ENCODE measurements at places on chromosomes 11 and 22.

DNA sequence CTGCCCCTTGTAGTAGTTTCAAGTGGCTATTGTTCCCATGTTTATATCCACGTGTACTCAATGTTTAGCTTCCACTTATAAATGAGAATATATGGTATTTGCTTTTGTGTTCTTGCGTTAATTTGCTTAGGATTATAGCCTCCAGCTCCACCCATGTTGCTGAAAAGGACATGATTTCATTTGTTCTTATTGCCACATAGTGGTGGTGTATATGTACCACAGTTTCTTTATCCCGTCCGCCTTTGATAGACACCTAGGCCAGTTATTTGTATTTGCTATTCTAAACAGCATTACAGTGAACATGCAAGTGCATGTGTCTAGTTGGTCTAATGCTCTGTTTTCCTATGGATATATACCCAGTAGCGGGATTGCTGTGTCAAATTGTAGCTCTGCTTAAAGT, 6.8 kb downstream of the OR51B2 start:
- no peak for DNase-seq

DNA sequence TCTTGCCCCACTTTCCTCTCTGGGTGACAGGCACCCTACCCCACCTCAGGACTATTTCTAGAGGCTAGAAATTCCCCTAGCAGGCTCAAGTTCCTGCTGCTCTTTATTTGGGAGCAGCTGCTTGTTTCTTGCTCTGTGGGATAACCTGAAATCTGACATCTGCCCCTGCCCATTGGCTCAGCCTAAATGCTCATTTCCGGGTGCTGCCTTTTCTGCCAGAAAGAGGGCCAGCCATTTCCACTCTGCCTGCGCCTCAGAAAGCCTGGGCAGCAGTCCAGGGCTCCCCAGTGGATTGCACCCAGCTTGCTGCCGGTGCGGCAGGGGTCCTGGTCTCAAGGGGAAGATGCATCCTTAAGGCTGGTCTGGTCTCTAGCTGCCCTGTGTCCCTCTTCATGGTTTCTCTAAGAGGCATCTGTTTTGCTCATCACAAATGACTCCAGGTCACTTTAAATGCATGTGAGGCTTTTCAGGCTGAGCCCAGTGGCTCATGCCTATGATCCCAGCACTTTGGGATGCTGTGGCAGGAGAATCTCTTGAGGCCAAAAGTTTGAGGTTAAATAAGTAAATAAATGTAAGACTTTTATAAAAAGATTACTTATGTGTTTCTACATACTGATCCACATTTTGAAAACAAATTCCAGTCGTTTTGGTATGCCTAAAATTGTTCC, 10.3 kb upstream of the PNPLA5 start:
- DNase-seq: no peak

DNA sequence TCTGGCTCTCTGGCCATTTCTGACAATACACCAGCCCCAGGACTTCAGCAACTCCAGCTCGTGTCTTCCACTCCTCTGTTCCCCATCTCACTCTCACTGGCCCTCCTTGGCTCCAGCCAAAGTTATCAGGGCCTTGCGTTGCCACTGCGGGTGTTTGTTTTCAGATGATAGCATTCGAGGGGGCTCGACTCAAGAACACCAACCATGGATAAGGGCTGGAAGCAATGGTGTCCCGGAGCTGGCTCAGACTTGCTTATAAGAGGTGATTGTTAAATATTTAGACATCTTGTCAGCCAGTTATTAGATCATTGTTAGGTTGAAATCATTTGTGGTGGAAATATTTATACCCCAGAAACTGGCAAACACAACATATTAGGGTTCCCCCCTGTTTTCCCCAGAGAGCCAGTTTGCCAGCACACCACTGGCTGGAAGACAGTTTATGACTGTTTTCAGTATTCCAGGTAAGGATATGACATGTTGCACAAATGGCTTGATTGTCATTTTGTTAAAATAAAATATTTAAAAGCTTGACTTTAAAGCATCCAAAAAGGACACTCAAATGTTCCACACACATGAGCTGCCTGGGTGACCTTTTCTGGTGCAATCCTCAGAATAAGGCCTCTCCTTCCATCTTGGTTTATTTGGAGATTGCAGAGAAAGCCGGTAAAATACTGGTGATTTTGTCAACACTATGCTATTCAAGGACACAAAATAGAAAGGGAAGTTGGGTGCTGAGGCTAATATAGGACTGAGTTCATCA, 98.3 kb downstream of the FBXO7 start:
- no peak for DNase-seq

DNA sequence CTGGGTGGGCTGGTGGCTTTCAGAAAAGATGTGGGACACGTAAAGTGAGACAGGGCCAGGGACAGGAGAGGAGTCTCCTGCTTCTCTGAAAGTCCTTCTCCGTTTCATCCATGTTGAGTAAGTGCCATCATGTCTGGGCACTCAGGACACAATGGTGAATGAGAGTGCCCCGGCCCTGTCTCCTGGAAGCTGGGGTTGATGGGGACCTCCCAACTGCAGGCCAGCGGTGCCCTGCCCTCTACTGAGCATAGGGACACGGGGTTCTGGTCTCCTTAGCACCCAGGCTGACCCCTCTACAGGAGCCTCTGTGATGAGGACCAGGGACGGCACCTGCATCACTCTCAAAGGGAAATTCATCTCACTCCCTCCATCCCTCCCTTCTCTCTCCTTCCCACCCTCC, 772.3 kb downstream of the BRD1 start:
- DNase-seq: no peak

- DNase-seq: no peak
These were observed 385.0 kb upstream of the DDI1 start for GRCh38 chr11:103651341-103651998.

GRCh38 chr11:73425108-73425507, 48.9 kb downstream of the RELT start:
- no peak for DNase-seq

- DNase-seq: no peak
These were observed 86.6 kb upstream of the LINC01488 start for GRCh38 chr11:69394869-69395246.

DNA sequence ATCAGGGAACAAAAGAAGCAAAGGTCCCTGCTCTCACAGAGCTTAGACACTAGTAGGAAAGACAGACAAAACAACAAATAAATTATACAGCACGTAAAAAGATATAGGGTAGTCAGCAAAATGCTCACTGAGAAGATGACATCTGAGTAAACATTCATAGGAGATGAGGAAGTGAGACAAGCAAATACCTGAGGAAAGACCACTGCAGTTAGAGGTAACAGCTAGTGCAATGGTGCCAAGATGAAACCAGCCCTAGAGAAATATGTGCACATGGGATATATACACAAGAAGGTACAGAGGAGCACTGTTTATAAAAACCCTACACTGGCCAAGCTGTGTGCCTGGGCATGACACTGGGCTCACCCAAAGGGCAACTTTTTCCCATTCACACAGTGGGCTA, 9.8 kb downstream of the CYP2R1 start:
- DNase-seq: no peak

DNA sequence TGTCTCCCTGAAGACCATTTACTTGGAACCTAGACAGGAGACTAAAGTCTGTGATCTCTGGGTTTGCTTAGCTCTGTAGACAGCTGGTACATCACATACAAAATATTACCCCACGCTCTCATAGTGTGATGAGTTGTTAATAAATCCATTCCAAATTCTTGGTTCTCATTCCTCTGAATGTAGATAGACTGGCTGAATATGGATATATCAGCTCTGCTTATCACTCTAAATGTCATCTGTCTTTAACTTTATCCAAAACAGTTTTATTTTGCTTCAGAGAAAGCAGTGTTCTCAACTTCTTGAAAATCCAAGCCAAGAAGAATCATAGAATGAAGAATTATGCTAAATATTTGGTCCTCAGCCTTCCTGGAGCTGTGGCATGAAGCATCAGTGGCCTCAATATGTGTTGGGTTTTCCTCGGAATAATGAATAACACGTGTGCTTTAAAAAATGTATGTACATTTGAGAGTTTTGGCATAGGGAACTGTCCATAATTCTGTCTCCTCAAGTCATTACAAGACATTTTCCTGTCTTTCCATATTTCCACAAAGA, 10.5 kb upstream of the LDLRAD3 start:
- no peak for DNase-seq

DNA sequence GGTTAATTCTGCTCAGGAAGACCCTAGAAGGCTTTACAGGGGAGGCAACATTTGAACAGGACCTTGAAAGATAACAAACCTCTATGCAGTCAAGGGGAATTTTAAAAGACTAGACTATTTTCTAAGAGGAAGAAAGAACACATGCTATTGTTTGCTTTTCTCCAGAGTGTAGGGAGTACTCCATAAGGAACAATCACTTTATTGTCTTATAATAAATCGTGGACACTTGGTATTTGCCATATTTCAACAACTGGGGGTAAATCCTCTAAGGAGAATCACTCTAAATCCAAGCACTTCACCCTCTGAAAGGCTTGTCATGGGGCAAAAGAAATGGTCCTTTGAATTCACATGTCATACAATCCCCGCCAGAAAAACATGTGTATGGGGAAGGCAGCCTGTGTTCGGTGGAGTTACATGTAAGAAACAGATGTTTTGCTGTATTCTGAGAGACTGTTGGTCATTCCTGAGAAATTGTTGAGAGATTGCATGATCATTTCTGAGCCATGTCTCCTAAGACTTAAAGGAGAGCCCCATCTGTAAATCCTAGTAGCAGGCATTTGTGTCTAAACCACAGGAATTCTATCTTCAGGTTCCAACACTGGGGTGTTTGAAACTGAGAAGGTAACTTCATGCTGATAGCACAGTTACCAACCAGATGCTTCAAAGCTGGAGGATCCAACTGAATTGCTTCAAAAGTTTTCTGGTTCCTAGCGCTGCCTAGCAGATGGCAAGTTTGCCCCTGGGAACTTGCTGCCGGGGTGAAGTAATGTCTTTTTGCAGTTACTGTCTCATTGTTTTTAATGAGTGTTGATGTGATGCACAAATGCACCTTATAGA, 66.8 kb downstream of the FZD4 start:
- DNase-seq: no peak

DNA sequence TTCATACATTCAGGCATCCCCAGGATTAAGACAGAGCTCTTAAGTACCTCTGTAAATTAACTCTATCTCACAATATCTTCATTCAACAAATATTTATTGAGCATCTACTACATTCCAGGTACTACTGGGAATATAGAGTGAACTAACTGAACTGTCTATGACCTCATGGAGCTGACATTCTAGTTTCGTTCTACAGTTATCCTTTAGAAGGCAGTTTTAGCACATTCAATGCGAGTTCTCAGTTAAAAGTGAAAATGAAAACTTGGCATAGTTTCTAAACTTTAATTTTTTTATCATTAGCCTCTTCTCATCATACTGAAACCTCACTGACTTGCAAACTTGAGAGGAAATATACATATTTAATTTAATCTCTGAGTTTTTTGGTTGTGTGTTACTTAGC, 10.7 kb upstream of the MS4A6E start:
- DNase-seq: no peak

DNA sequence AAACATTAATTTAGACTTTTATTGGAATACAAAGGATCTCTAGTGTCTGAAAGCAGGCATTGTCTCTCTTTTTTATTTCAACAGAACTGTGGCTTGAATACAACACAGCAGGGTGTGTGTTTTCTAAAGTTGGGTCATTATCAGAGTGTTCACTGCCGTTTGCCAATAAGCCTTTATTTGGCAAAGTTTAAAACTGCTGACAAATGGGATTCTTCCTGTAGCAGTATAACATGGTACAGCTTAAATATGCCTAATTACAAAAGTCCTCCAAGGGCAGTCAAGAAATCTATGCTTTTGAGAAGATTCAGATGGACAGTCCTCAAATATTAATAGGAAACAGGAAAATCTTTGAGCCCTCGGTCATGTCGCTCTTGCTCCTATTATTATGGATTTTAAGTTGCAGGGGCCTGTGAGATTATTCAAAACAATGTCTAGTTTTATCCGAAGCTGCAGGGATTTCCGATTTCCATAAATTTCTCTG, 199.9 kb downstream of the MAML2 start:
- no peak for DNase-seq

- no peak for DNase-seq
These were observed 51.9 kb upstream of the USP47 start for GRCh38 chr11:11789735-11790369.

DNA sequence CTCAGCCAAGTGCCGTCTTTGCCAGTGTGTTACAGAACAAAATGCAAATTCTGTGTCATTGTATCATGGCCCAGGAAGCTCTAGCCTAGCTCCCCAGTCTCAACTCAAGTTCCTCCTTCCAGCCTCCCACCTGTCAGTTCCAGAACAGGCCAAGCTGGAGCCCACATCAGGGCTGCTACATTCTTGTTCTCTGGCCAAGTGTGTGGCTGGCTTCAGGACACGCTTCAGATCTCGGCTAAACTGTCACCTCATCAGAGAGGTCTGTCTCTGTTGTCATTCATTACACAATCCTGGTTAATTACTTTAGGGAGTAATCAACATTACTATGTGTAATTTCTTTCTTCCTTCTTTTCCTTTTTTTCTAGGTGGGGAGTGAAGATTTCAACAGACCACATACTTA, 347.0 kb upstream of the SYN3 start:
- peak; percentile 23 for DNase-seq

- DNase-seq: no peak
These were observed 16.1 kb upstream of the EED start for GRCh38 chr11:86228269-86229038.

DNA sequence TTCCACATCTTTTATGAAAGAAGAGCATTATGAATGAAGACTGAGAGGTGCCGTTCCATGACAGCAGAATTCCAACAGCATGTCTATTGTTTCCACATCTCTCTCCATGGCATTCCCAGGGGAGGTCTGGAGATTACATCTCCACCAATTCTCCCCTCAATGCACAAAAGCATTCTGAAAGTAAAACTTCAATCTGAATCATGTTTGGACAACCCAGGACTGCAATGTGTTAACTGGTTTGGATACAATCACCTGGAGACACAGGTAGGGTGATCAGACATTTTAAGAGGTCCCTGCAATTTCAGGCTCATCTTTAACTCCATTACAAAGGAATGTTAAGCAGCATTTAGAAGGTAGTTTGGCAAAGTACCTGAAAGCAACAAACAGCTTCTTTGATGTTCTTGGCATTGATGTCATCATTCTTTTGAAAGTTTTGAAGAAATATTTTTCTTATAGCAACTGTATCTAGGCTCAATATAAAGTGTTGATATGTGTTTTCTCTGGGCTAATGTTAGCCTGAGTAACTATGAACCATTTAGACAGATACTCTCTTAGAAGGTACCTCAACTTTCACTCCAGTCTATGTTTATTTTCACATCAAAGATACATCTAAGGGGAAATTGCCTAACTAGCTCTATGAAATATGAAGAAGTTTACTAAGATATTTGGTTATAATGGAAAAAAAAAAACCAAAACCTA, 181.4 kb upstream of the MTMR2 start:
- no peak for DNase-seq

GRCh38 chr22:18066181-18066859, 11.5 kb upstream of the PEX26 start:
- no peak for DNase-seq

Data from left ventricle myocardium inferior (tissue), 1 donor.